H9 (cell line): ENCODE measurements at places on chromosomes 5 and 9. TPM values are rescaled to one million over a fixed set of nuclear protein-coding genes. Genes with fewer than 3 reads are reported as not detected.

DNA sequence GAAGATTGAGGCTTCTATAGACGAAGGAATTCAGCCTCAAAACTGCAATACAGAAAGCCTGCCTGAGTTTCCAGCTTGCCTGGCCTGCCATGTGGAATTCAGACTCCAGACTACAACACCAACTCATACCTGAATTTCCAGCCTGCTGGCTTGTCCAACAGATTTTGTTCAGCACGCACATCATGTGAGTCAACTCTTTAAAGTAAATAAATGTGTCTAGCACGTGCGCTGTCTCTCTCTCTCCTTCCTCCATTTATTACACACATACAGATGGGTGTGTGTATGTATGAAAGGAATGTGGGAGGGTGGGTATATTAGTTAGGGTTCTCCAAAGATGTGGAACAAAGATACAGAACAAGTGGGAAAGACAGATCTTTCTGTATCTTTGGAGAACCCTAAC lies 82.4 kb upstream of the TAS2R1 start:
- DNase-seq: no peak
- no peaks in the 10 kb centered on the region for H3K27me3 ChIP-seq
- peaks cover 4% of the 10 kb centered on the region; the same call in 1 of the 2 replicates for H3K4me1 ChIP-seq
- H3K36me3 ChIP-seq: no peaks in the 10 kb centered on the region

DNA sequence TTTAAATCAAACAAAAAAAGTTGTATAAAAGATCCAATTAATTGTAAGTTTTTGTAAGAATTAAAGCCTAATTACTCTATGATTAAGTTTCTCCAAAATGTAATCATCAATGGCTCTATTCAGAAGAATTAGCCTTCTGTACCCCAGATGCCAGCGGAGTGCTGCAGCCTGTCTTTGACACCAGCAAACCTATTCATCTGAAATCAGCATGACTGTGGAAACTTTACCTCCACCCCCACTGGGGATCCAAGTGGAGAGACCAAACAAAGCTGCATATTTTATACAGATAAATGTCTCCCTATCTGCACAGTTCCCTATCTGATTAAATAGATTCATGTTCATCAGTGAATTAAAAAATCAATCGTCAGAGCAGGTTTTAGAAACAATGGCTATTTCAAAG lies 426.8 kb downstream of the KIAA0825 start:
- H3K27me3 ChIP-seq: no peaks in the 10 kb centered on the region
- DNase-seq: no peak
- no peak overlapping the region for H3K4me3 ChIP-seq
- H3K4me1 ChIP-seq: peaks cover 3% of the 10 kb centered on the region; the same call in 1 of the 2 replicates

GRCh38 chr9:121026260-121026691 lies 23.8 kb downstream of the C5 start:
- H3K27ac ChIP-seq: no peak overlapping the region
- no peak overlapping the region for H3K4me3 ChIP-seq
- no peaks in the 10 kb centered on the region for H3K4me1 ChIP-seq
- no peaks in the 10 kb centered on the region for H3K36me3 ChIP-seq
- no peak for DNase-seq
- H3K27me3 ChIP-seq: no peaks in the 10 kb centered on the region

- no peak overlapping the region for H3K27ac ChIP-seq
- no peaks in the 10 kb centered on the region for H3K36me3 ChIP-seq
- no peaks in the 10 kb centered on the region for H3K27me3 ChIP-seq
- H3K4me1 ChIP-seq: no peaks in the 10 kb centered on the region
- H3K4me3 ChIP-seq: no peak overlapping the region
Measured at GRCh38 chr9:123814496-123814895, 115.4 kb downstream of the DENND1A start.

DDX4 gene
- total RNA-seq: not detected in 2 replicates
